ENCODE measurements at places on chromosomes 2 and 18.
A peak's percentile ranks its signal among the peaks of the same experiment; 100 is the strongest.

DNA sequence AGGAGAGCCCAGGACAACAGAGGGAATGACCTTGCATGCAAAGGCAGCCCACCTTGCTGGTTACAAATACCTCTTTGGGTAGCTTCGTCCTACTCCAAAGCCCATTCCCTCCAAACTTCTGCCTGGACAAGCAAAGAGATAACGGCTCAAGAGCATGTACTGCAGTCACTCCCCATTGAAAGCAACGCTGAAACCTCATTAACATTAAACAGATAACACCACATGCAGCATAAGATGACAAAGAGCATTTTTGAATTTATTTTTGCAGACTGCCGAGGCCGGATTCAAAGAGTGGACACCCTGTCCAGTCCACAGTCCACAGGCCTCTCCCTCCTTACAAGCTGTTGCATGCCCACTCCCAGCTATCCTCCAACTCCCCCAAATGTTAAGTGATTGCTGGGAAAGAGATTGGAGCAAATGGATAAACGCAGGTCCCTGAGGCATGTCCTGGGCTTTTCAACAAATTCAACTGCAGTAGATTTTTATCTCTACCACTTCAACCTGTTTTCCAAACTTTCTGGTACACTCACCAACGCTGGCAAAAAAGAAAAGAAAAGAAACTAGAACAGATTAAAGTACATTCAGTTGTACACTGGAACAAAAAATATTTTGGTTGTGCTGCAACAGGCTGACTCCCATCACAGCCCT, 40.1 kb downstream of the MREG start:
- no peak for DNase-seq

- DNase-seq = peak; percentile 33
Measured at GRCh38 chr2:214706986-214707385, 102.5 kb downstream of the BARD1 start.

GRCh38 chr2:189102735-189103134, 76.8 kb downstream of the COL5A2 start:
- no peak for DNase-seq

DNA sequence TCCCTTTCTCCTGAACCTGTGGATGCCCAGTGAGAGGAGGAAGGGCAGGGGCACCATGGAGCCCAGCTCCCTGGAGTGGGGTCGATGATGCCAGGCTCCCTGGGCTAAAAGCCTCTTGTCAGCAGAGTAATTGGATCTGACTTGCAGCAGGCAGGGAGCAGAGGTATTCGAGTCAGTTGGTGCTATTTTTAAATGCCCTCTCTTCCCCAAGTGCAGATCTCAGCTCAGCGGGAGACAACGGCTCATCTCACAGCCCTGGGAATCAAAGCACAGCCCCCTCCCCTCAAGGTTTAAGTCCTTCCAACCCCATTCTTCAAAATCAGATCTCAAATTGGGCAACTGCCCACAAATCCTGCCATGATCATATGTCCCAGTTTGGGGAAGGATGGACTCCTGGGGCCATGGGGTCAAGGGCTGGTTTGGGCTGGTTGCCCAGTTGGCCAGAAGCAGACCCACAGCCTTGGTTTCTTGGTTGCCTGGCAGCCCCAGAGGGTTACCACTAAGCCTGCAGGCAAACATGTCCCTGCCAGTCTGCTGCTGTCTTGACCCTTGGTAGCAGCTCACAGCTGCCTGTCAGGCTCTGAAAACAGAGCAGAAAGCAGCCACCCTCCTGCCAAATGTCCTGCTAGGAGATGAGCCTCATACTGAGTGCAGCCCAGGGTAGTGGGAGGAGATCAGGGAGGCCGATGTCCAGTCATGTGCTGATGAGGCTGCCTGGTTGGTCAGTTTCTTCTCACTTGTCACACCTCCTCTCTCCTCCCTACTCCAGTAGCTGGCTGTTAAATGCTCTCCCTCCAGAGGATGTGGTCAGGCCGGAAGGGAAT, 244.9 kb downstream of the LOXHD1 start:
- DNase-seq = no peak

- DNase-seq = peak; percentile 23
Measured at GRCh38 chr2:66507673-66508201, 72.8 kb downstream of the MEIS1 start.

DNA sequence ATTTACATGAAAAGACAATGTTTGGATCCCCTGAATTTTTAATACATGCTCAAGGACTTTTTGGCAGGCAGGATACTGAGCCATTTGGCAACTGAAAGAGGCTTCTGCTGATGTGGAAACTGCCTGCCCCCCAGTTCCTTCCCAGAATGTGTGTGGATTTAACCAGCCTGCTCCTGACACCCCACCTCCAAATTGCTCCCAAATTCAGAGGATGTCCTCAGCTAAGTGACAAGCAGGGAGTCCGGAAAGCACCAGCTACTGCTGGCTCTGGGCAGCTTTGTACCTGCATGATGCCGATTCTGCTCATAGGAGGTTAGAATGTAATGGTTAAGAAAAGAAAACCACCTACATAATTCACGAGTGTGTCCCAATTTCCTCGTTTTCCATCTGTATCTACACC, 197.5 kb downstream of the CDH20 start:
- no peak for DNase-seq

Measured in HuH-7 (cell line).